ENCODE measurements at places on chromosomes 7 and 10.

GRCh38 chr7:124388751-124389150 lies 355.9 kb upstream of the TMEM229A start:
- DNase-seq: no peak

DNA sequence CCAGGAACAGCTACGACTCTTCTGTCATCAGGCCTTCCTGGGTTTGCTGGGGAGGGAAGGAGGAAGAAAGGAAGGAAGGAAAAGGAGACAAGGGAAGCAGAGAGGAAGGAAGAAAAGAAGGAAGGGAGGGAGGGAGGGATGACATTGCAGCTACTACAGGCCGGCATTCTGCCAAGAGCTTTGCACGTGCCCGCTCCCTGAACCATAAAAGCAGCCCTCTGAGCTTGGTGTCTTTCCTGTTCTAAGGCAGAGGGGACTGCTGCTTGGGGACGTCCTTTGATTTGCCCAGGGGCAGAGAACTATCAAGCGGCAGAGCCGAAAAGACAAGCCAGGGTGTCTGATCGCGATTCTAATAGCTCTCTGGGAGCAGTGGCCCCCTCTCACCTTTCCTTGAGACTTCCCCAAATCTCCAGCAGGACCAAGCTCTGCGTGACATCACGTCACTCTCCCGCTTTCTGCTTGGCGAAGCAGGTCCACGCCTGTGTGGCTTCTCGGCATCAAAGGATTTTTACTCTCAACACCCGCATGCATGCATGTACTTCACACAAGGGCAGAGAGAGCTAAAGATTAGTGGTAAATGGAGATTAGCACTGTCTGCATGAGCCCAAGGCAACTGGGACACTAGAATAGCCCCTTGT lies 167.8 kb upstream of the AUTS2 start:
- peak; percentile 66 for DNase-seq

DNA sequence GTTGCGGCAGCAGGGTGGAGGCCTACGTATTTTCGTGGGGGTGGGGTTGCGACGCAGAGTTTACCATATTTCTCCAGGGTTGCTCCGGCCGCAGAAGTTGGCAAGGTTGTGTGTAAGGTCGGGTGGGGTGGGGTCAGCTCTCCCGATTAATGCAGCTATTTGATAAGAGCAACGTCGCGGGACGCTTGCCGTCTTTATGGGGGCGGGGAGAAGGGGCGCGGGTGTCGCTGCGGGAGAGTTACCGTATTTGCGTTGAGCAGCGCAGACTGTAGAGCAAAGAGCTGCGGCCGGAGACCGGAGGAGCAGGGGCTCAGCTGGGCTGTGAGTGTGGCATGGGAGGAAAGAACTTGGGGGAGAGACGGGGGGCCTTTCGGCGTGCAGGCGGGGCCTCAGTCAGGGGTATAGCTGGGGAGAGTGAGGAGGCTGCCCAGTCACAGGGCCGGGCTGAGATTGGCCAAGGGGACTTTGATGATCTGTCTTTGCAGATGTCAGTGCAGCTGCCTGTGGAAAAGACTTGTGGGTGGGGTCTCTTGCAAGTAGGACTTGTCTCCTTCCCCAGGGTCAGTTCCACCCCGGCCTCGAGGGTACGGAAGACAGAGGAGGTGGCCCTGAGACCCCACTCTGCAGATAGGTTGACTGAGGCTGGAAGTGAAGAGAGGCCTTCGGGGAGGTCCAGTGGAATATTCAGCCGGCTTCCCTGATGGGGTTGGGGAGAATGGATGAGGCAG lies 26.6 kb downstream of the ZNF775 start:
- no peak for DNase-seq

DNA sequence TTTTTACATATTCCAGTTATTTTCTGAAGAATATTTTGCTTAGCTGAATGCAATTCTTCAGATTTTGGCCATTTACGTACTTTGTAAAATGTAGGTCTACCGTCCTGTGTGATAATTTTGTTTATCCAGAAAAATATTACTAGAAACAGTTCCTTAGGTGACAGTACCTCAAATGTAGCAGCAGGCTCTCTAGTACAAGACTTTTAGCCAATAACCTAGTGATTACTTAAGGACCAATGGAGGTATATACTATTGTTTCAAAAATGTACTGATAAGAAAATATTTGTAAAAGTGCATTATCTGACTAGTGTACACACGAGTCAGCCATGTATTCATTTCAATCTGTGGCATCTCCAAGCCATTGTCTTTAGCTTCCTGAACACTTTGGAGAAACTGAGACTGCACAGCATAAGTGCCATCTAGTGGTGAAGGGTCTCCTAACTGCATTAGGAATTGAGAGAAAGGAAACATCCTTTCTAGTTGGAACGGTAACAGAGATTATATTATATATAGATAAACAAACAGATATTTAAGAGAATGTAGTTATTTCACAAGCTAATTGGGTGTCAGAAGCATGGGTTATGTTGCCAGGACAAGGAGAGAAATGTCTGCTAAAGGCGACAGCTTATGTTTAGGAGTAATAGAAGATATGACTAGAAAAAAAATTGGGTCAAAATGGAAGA lies 23.7 kb downstream of the RTKN2 start:
- DNase-seq: peak; percentile 36

DNA sequence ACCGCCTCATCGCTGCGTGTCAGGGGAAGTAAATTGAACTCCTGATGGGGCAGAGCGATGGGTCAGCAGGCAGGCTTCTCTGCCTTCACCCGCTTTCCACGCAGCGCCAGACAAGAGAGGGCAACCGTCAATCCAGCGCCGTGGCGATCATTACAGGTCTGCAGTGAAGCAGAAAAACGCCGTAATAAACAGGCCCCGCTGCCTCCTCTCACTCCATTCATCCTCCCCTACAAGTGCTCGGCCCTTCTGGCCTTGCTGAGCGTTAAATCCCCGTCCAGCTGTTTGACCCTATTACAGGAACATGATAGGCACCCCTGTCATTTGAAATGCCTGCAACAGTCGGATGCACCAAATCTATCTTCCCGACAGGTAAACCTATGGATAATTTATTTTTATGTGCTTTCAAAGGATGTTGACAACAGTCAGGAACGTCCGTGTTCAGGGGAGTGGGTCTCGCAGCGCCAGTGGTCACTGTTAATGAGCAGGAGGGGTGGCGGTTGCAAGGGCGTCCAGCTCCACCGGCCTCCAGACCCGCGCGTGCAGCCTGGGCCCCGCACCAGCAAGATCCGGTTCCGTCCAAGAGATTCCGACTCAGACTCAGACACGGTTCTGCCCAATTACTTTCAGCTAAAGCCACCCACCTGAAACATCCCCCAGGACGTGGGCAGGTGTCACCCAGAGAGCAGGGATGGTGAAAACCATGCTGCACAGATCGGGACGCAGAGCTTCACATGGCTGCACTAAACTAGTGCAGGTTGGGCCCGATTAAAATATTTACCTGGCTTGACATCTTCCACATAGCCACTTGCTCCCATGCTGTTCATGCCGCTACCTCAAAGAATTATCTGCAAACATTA lies 508.0 kb upstream of the MGMT start:
- DNase-seq: no peak

- DNase-seq: no peak
Observed at GRCh38 chr7:120226188-120226587, 46.8 kb upstream of the KCND2 start.
